ENCODE measurements at places on chromosomes 6 and 20.

GRCh38 chr20:37734228-37734985, 40.6 kb downstream of the CTNNBL1 start:
- DNase-seq = no peak

GRCh38 chr6:44342489-44342888, at the start of gene SPATS1:
SPATS1 (plus strand) TSS chr6:44342650; CDS start chr6:44343096, 446 bp downstream.
- peak; percentile 51 for DNase-seq

DNA sequence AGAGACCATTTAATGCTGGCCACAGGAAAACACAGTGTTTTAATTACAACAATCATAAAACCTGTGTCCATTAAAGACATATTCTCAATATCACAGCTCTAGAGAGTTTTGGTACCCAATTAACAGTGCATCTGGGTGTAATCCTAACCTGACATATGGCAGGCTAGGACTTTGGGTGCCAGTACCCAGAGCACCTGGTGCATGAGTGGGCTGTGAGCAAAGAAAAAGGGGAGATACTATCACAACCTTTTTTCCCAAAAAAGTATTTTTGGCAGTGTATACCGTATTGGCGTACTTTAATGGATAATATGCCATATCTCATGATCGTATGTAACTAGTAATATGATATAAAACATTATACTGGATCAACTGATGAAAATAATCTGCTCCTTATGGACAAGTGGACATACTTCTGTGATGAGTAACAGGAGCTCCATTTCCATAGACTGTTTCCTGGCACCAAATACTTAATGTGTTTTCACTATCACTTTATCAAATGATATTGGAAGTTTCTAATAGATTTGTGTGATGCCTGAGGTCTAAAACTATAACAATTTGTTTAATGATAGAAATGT, 91.7 kb downstream of the COL19A1 start:
- DNase-seq = no peak

DNA sequence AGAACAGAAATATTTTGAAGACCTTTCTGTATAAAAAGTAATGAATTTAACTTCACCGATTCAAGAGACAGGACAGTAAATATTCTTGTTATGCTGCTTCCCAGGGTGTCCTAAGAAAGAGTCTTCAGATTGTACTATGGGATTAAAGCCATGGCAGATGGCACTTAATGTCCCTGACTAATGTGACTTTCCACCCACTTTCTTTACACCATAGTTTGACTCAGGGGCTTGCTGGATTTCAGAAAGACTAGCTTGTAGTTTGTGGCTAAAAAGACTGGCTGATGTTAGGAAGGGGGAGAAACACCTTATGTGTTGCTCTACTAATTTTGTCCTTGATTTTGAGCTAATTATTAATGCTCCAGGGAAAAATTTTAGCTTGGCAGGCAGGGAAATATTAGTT, 75.9 kb downstream of the UTRN start:
- DNase-seq = no peak

DNA sequence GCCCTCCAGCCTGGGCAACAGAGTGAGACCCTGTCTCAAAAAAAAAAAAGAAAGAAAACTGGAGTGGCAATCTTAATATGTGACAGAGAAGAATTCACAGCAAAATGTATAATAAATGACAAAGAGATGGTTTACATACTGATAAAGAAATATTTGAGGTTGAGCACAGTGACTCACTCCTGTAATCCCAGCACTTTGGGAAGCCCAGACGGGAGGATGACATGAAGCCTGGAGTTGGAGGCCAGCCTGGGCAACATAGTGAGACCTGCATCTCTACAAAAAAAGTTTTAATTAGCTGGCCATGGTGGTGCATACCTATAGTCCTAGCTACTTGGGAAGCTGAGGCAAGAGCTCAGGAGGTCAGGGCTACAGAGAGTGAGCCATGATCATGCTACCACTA, 12.4 kb upstream of the DEFB118 start:
- no peak for DNase-seq

- no peak for DNase-seq
These were observed 109.3 kb downstream of the TCP11 start for GRCh38 chr6:35031611-35032529.

All from right forelimb (tissue), 1 donor.